CD4-positive, alpha-beta T cell treated with Interleukin-15 for 4 hours (primary cell): ENCODE measurements at places on chromosomes 1 and 21.
A peak's percentile ranks its signal among the peaks of the same experiment; 100 is the strongest.

DNA sequence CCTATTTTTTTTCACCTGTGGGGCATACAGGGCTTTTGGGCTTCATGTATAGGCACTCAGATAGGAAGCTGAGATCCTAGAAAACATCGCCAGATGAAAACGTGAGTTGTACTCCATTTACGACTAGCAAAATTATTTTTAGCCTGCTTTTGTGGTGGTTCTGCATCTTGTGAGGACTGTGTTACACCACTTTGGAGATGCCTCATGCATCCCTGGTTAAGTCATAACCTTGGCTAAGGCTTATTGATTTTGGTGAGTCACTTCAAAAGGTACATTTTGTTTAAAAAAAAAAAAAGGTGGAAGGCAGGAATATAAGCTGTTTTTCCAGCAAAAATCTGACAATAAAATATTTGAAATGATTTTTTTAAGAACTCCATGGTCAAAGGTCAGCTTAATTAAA, 101.8 kb upstream of the OLFM3 start:
- no peak for DNase-seq

GRCh38 chr1:57142169-57142568, 176.4 kb upstream of the C8B start:
- DNase-seq = no peak

DNA sequence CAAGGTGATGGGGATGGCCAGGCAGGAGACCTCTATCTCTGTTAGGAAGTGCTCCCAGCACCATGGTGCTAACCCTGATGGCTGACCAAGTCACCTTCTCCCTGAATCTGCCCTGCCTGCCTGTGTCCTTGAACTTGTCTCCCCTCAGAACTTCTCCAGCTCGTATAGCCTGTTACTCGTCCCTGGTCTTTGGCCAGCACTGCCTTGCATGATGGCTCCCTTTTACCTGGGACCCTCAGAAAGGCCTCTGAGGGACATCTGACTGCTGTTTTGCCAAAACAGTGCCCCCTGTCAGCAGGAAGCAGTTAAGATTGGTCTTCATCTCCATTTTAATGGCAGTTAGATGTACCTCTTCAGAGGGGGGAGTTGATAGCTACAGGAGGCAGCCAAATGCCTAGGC, 148.3 kb downstream of the RHOU start:
- DNase-seq = no peak

- peak; percentile 76 for DNase-seq
Measured at GRCh38 chr1:209805875-209806760, at the start of gene IRF6. Gene IRF6, minus strand, starts transcription at chr1:209806142. Its CDS starts 4,729 bp downstream, at chr1:209801413.

GRCh38 chr21:31866077-31866511, 6.7 kb upstream of the HUNK start:
- DNase-seq = peak; percentile 50

GRCh38 chr1:17277511-17278159, 28.7 kb downstream of the PADI3 start:
- no peak for DNase-seq

GRCh38 chr1:91160363-91161075, 138.7 kb upstream of the ZNF644 start:
- no peak for DNase-seq

GRCh38 chr1:114723915-114724314, 7.3 kb upstream of the NRAS start:
- no peak for DNase-seq

DNA sequence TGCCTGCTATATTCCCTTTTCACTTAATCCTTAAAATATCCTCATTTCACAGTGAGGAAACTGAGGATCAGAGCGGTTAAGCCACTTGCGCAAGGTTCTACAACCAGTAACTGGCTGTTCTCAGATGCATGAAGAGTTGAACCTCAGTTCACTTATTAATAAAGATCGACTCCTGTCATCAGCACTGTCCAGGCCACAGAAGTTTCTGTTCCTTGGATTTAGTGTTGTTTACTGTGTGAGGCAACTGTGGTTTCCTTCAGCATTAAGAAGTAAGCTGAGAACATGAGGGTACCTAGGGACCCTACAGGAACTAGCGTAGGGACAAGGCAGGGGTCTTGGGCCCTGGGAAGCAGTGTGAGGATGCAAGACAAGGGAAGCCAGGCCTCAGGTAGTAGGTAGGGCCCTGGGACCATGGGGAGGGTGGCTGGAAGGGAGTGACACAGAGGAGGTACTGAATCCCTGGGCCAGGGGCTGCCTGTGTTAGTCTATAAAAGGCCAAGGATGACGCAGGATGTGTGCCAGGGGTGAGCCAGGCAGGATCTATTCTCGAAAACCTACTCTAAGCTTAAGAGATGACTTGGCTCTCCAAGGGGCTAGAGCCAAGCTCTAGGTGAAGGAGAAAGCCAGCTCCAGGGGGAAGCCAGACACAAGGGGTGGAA, 181.2 kb upstream of the CSF3R start:
- no peak for DNase-seq

DNA sequence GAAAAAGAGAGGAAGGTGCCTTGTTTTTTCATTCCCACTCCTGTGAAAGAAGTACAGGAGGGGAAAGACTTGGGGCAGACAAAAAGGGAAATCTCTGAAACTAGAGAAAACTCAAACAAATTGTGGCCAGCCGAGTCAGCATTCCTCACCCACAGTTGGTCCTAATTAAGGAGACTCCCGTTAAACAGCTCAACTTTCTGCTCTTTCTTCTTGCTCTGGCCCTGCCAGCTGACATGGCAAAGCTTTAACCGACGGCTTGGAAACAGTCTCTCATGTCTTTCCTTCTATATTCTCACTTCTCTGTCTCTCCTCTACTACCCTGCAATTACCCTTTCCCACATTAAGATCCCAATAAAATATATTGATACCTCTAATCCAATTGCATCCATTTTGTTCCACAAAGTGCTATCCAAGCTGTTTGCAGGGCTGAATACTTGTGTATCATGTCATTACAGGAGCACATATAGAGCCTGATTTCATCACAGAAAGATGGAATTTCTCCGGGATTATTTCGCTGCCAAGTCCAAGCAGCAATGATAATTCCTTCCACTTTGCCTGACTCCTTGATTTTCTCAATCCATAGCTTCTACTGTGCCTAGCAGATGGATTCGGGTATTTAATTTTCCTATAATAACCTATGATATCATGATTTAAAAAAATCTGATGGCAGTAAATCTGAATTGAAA, 65.4 kb upstream of the IPO9 start:
- DNase-seq = no peak

DNA sequence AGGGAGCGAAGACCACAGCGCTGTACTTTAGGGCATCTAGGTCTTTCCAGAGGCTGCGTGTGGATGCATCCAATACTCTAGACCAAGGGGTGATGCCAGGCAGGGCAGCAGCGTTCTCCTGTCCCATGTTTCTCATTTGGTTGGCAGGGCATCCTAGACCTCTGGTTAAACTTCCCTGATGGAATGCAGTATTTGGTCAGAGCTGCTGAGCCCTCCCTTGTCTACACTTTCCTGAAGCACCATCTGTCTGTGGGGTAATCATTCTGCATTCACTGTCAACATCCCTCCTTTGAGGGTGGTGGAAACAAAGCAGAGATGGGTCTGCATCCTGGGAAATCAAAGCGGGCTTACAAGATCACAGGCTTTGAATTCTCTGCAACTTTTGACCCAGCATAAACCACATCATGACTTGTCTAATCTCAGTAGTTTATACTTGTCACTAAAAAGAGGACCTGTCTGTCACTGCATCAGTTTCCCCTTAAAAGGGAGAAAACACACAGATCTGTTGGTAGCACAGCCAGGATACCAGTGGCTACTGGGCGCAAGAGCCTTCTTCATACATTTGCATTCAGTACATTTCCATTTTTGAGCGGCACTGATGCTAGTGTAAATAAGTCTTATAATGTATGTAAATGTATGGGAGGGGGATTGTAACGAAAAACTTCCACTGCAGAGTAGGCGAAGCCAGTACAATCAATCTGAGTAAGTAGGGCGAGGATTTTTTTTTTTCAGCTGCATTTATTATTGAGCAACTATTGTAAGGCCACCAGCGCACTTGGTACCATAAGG, 106.3 kb downstream of the GALNT2 start:
- DNase-seq = no peak

DNA sequence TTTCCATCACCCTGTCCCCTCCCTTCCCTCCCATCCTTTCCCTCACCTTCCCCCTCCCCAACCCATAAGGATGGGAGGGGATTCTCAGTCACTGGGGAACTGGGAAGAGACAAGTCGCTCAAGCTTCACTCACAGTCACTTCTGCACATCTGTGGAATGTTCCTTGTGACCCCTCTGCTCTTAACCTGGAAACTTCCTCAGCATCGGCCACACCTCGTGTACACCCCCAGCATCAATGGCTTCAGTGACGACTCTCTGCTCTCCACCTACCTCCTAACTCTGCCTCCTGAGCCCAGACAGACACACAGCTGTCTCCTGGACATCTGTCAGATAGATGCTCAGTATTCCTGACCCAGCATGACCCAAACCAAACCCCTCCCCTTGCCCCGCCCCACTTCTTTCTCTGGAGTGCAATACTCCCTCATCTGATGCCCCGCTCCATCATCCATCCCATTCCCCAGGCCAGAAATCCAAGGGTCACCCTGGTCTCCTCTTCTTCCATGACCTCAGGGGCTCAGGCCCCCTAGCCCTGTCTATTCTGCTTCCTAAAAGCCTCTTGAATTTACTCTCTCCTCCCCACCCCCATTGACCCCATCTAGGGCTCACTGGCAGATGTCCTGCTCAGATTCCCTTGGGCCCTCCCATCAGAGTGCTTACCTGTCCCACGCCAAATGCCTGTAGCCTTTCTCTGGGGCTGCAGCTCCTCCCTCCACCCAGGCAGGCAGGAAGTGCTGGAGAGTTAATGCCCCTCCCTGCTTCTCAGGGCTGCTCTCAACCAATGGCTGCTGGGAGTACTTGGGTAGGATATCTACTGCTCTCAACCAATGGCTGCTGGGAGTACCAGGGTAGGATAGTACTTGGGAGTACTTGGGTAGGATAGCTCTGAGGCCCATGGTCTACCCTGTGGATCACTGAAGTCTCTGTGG, 83.1 kb upstream of the CSF3R start:
- DNase-seq = no peak

GRCh38 chr1:91757763-91758460, 128.0 kb downstream of the TGFBR3 start:
- DNase-seq = no peak

DNA sequence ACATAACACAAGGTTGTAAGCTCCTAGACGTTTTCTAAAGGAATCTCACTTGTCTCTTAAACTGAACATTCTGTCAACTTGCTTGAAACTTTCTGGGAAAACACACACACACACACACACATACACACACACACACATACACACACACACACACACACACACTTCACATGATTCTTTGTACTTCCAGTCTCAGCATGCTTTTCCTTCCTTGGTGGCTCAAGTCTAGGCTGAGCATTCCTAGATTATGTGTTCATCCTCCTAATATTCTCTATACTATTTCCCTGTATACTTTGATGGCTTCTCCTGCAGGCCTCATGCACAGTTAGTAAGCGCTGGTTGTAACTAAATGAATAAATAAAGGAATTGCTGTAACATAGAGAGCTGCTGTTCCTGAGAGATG, 372.1 kb downstream of the PTPRC start:
- DNase-seq = no peak

- no peak for DNase-seq
Measured at GRCh38 chr1:96660051-96660450, 61.5 kb upstream of the PTBP2 start.

- DNase-seq = peak; percentile 72
Measured at GRCh38 chr1:168386949-168387586, 106.4 kb downstream of the TBX19 start.

- DNase-seq = no peak
Measured at GRCh38 chr1:170701962-170702361, 38.0 kb downstream of the PRRX1 start.

DNA sequence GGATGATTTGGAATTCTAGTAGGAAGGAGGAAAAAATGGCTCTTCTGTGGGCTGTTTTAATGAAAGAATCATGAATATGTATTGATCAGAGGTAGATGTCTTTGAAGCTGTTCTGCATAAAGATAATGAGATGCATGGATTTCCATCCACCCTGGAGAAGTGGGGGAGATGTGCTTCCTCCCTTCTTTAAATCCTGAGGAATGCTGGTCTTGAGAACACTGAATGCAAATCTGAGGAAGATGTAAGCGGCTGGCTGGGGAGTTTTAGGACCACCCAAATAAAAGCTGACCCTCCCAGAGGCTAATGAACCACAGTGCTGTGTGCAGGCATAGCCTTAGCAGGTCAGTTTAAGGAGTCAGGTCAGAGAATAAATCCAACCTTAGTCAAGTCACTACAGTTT, 37.3 kb downstream of the ZMYND12 start:
- DNase-seq = no peak

DNA sequence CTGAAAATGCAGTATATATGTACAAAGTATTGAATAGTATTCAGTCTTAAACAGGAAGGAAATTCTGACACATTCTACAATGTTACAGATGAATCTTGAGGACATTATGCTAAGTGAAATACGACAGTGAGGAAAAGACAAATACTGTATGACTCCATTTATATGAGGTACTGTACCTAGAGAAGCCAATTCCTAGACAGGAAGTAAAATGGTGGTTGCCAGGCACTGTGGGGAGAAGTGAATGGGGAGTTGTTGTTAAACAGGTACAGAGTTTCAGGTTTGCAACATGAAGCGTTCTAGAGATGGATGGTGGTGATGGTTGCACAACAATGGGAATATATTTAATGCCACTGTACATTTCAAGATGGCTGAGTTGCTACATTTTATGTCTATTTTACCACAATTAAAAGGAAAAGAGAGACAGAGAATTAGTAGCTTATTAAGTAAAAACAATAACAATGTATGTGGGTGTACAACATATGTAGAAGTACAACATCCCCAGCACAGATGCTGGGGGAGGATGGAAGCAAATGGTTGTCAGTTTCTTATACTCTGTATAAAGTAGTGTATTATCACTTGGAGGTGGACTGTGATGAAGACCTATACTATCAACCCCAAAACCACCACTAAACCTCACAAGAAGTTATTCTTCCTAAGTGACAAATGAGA, 3.9 kb upstream of the RAB4A start:
- no peak for DNase-seq
